Central memory CD8-positive, alpha-beta T cell (primary cell): ENCODE measurements at places on chromosomes 16 and 17.

DNA sequence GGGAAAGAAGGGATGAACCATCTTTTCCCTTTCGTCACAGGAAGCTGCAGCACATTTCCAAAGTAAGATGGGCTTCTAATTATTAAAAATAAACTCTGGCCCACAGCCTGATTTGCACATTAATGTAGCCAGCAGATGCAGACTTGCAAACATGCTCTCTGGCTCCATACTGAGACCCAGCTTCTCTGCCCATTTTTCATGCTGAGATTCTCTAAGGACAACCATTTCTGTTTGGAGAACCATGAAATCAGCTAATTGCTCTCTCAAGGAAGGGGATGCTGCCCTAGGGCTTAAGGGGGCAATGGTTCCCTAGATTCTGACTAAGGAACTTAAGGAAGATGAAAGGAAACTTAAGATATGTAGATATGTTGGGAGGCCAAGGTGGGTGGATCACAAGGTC lies 63.0 kb upstream of the CES5A start:
- peaks cover 69% of the 10 kb centered on the region for H3K27me3 ChIP-seq
- H3K4me1 ChIP-seq: no peaks in the 10 kb centered on the region
- no peak overlapping the region for H3K27ac ChIP-seq
- H3K36me3 ChIP-seq: no peaks in the 10 kb centered on the region

- H3K27ac ChIP-seq: no peak overlapping the region
- no peaks in the 10 kb centered on the region for H3K36me3 ChIP-seq
- no peak overlapping the region for H3K4me3 ChIP-seq
- no peak for DNase-seq
- peaks cover 30% of the 10 kb centered on the region for H3K4me1 ChIP-seq
Measured at GRCh38 chr17:33970279-33970678, 284.8 kb upstream of the CCL2 start.

DNA sequence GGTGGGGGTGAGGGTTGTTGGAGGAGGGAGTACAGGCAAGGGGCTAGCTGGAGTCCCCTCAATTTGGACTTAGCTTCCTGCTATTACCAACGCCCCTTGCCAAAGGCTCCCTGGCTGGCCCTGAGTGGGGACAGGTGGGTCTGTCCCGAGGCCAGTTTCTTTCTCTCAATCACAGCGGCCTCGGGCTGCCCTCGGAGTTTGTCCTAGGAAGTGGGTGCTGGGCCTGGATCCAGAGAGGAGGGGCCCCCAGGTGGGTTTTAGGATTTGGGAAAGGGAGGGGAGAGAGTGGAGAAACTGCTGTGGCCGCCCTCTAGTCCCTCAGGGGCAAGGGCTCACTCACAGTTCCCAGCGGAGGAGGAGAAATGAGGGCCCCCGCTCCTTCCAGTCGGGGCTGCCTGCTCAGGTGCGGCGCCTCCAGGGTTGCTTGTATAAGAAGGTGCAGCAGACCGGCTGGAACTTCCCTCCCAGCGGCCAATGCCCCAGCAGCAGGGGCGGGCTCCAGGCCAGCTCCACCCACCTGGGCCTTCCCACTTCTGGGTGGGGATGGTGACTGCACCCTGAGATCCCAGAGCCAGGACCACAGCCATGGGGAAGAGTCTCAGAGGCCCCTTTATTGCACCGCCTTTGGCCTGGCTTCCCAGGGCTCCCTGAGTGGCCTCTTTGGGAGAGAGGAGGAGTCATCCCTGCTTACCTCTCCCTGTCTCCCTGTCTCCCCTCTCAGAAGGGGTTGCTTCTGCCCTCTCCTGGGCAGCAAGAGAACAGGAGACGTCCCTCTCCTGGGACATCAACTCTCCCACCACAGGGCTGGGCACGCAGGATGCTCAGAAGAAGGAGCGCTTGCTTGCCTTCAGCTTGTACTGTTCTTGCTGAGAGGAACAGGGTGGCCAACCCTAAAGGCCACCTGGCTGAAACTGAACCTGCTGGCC lies 112.0 kb upstream of the SMURF2 start:
- H3K27ac ChIP-seq: no peak overlapping the region
- peaks cover 10% of the 10 kb centered on the region for H3K36me3 ChIP-seq
- no peak overlapping the region for H3K4me3 ChIP-seq
- H3K4me1 ChIP-seq: peaks cover 8% of the 10 kb centered on the region

DNA sequence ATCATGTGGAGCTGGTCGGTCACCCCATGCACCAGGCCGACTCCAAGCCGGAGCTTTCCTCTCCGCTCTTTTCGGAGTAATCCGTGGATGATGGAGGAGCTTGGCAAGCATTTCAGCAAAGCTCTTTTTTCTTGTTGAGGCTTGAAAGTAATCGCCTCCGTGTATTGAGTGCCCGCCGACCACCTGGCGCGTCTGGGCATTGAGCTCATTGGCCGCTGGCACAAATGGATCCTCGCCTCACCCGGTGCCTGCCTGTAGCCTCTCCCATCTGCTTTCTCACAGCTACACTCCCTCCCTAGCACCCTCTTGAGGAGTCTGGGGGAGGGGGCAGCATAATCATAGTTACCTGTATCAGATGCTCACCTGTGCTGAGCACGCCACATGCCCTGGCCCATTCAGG lies 148.9 kb downstream of the CMIP start:
- H3K4me3 ChIP-seq: no peak overlapping the region
- peaks cover 74% of the 10 kb centered on the region for H3K4me1 ChIP-seq
- H3K27me3 ChIP-seq: no peaks in the 10 kb centered on the region
- peak overlapping the region; percentile 33 for H3K27ac ChIP-seq
- peaks cover 5% of the 10 kb centered on the region for H3K36me3 ChIP-seq

DNA sequence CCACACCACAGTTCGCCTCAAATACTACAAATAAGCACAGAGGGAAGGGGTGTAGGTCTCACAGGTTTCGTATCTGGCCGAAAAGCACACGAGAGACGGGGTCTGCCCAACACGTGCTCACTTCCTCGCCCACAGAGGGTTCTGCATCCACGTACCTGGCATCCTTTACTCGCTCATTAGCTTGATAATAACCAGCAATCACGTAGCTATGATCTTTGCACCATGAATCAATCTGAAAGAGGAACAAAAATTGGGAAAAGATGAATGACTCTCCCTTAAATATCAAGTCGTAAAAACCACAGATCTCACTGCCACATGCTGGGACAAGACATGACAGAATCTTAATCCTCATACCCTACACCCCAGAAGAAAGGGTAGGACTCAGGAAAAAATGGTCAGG lies 10.5 kb downstream of the EMC8 start:
- H3K4me3 ChIP-seq: no peak overlapping the region
- no peak overlapping the region for H3K27ac ChIP-seq
- peaks cover 28% of the 10 kb centered on the region for H3K4me1 ChIP-seq

GRCh38 chr17:34349751-34350150 lies 6.5 kb upstream of the CCL13 start:
- no peaks in the 10 kb centered on the region for H3K4me1 ChIP-seq
- H3K4me3 ChIP-seq: no peak overlapping the region
- DNase-seq: no peak
- H3K36me3 ChIP-seq: peaks cover 2% of the 10 kb centered on the region
- H3K27ac ChIP-seq: no peak overlapping the region

DNA sequence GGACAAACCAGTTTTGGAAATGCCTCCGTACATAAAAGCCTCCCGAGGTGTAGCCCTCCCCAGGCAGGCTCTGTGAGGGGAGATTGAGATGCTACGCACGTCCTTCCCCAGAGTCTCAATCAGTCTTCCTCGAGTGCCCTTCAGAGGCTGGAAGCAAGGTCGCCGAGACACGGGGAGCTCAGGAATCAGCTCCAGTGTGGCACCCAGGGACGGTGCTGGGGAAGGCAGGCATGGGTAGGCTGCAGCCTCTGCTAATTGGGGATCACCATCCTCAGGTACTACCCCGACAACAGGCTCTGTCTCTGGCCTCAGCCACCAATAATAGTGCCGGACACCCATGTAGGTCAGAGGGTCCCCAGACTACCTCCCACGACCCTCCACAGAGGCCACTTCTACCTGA lies 28.1 kb upstream of the GSG1L start:
- no peak overlapping the region for H3K27ac ChIP-seq
- peaks cover 8% of the 10 kb centered on the region for H3K4me1 ChIP-seq
- no peaks in the 10 kb centered on the region for H3K27me3 ChIP-seq
- no peak overlapping the region for H3K4me3 ChIP-seq

- no peak overlapping the region for H3K27ac ChIP-seq
- H3K36me3 ChIP-seq: no peaks in the 10 kb centered on the region
- no peak for DNase-seq
Measured at GRCh38 chr17:72462407-72462806, 341.6 kb downstream of the SOX9 start.

DNA sequence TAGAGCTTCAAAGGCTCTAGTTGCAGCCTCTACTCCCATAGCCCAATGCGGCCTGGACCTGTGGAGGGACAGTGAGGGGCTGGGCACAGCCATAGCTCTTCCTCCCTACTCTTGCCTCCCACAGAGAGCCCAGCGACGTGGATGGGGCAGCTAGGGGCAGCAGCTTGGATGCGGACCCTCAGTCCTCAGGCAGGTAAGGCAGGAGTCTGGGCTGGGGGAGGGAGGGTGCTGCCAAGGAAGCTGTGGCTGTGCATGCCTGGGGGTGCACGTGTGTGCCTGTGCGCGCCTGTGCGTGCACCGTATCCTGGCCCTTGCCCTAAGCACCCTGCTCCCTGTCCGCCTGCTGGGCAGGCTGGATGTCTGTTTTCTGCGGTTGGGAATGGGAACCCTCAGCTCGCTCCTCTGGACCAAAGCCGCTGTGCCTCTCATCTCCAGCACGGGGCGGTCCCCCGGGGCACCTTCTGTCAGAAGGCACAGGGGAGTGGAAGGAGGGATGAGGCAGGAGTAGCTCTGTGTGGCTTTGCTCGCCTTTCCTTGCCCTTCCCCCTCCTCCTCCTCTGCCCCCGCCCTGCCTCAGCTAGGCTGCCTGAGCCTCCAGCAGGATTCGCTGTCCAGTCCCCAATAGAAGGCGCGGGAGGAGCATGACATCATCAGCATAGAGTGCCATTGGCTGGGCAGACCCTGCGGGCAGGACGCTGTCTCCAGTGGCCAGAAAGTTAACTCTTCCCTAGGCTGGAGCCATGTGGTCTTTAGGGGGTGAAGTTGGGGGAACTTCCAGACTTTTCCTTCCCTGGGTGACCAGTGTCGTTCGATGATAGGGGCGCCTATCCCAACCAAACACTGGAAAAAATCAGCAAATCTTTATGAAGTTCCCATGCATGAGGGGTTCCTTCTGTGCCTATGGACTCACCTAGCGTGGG lies 797 bp downstream of the PRCD start:
- no peak overlapping the region for H3K27ac ChIP-seq
- H3K36me3 ChIP-seq: no peaks in the 10 kb centered on the region
- H3K27me3 ChIP-seq: peaks cover 50% of the 10 kb centered on the region
- no peak for DNase-seq
- no peak overlapping the region for H3K4me3 ChIP-seq

DNA sequence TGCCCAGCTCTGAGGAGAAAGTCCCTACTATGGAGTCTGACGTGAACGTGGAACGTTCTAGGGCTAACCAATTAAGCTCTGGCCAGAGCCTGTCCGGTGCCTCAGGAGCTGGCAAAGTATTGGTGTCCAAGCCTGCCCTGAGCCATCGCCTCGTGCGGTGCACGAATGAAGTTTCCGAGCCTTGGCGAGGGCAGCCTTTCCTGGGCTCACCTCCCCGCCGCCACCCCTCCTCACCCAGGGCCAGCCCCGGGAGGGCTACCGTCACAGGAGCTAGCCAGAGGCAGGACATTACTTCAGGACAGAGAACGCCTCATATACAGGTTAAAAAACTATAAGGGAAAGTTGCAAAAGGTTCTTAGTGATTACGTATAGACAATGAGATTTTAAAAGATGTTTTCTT lies 23.6 kb upstream of the TRAP1 start:
- H3K4me3 ChIP-seq: no peak overlapping the region
- no peak for DNase-seq
- H3K27ac ChIP-seq: no peak overlapping the region
- peaks cover 9% of the 10 kb centered on the region for H3K4me1 ChIP-seq

DNA sequence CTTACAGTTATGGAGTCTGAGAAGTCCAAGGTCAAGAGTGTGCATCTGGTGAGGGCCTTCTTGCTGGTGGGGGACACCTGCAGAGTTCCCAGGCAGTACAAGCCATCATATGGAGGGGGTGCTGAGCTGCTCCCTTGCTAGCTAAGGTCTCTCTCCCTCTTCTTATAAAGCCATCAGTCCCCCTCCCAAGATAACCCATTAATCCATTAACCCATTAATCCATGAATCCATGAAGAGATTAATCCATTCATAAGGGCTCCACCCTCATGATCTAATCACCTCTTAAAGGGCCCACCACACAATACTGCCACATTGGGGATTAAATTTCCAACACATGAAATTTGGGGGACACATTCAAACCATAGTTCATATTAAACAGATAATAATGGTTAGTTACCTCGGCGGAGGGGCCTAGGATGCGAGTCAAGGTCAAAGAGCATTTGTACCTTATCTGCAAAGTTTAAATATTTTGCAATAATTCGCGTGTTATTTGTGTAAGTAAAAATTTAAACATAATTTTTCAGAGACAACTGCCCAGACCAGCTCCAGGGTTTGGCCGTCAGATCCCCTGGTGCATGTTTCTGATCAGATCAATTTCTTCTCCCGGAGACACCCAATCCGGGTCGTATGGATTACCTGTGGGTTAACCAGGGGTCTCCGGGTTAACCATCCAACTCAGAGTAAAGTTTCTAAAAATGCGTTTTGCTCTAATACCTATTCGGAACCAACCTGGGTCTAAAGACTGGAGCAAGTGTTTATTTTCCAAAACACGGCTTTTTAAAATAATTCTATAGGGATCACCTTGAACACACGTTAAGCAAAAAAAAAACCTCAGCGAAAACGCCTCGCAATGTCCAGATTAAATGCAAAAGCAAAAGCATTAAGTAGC lies 740 bp upstream of the POLR3E start:
- H3K27ac ChIP-seq: peak overlapping the region; percentile 99
- H3K27me3 ChIP-seq: no peaks in the 10 kb centered on the region

- H3K36me3 ChIP-seq: peaks cover 3% of the 10 kb centered on the region
- no peak for DNase-seq
- H3K4me3 ChIP-seq: no peak overlapping the region
- H3K27me3 ChIP-seq: no peaks in the 10 kb centered on the region
- H3K4me1 ChIP-seq: peaks cover 9% of the 10 kb centered on the region
- H3K27ac ChIP-seq: no peak overlapping the region
Measured at GRCh38 chr16:11168386-11169051, 87.5 kb downstream of the SOCS1 start.

DNA sequence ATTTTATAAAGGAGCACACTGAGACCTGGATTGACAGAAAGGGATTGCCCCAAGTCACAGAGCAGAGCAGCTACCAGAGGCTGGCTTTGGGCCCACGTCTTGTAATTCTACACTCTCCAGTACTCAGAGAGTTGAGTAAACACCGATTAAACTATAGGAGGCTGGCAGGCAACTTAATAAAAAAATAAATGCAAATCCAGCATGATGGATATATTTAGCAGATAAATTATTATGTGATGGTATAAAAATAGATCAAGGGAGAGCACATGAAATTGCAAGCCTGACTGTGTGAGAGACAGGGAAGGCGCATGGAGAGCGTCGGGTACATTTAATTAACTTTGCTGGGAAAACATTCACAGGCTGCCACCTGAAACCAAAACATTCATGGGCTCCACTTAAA lies 87.7 kb upstream of the CCL2 start:
- H3K27ac ChIP-seq: no peak overlapping the region
- peaks cover 45% of the 10 kb centered on the region for H3K27me3 ChIP-seq
- no peak overlapping the region for H3K4me3 ChIP-seq
- H3K4me1 ChIP-seq: no peaks in the 10 kb centered on the region
- H3K36me3 ChIP-seq: no peaks in the 10 kb centered on the region
